ENCODE measurements at places on chromosomes 7 and 10.

DNA sequence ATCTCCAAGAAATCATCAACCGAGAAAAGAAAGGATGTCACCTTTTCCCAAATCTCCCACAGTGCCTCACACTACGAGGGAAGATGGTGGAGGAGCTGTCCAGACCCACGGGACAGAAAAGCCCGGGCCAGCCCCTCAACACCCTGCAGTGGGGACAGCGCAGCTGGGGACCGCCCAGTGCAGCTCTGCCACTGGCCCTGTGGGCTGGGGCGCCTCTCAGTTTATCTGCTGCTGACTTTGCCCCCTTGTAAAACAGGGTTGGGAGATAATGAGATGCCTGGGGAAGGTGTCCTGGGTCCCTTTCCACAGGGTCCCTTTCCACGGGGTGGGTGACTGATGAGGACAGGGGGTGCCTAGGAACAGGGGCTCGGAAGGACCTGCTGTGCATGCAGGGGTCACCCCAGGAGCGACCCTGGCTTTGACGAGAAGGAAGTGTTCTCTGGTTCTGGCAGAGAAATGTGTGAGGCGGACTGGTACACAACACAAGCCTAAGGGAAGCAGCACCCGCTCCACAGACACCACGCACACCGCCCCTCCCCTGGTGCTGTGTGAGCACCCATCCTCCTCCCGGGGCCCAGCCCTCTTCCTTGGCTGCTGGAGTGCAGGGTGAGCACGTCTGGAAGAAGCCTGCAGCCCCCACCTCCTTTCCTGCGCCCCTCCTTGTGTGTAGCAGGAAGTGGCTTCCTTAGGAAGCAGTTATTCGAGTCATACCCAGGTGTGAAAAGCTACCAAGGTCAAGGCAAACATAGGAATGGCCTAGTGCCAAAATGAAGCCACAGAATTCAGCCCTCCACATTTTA lies 339.9 kb downstream of the DNAJB6 start:
- DNase-seq = no peak

DNA sequence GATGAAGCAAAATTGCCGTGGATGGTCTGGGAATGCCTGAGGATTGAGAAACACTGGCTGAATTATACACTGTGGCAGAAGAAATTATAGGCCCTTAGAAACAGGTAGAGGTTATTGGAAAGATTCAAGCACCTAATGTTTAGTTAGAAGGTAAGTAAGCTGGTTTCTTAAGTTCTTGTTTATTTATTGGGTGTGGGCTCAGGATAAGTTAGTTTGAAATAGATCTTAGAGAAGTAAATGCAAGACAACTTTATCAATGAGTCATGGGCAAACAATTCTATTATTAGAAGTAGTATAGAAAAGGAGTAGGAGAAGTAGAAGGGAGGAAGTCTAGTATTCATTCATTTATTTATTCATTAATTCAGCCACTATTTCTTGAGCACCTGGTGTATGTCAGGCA lies 96.5 kb downstream of the KAT6B start:
- DNase-seq = no peak

DNA sequence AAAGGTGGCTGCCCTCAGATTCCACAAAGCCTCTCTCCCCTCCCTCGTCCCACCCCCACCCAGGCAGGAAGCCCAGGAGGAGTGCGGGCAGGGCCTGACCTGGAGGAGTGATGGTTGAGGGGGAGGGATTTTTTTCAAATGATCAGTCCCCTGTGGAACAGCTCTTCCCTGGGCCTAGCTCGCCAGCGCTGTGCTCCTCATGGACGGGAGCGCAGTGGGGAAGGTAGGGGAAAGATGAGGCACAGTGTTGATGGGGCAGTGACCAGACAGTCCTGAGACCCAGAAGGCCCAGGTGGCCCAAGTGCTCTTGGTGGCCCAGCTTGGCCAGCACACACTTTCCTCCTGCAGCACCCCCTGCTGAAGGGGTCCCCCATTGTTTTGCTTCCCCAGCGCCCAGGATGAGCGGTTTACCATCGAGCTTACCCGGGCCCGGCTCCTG lies 8.5 kb downstream of the SAP25 start:
- no peak for DNase-seq

DNA sequence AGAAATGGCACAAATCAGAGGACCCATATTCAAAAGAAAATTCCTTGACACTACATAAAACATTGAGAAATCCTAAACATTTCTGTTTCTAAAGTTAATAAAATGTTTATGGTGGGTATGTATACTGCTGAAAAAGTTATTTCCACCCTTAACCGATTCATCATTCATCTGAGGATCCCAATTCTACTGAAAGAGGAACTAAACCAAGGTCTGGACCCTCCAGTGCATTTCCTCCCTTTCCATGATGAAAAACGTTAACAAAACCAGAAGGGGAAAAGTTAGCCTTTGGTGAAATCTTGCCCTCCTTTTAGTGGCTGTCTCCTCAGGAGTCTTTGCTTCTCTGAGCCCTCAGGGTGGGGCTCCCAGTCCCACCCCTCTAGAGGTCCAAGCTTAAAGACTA lies 144.5 kb upstream of the ASAH2 start:
- DNase-seq = no peak

DNA sequence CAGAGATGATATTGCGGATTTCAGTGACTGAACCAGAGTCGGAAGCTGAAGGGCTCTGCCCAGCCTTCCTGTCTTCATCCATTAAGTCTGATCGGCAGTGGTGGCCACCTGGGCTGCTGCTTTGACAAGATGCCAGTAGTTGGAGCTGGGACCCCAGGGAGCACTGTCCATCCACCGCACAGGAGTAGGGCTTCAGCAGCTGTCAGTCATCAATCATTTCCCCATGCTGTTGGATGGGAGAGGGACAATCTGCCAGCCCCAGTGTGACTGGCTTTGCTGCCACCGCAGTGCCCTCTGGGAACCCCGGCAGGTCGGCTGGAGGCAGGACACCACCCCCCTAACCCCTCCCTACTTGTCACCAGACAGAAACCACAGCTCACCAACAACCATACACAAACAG lies 23.0 kb upstream of the GPR146 start:
- no peak for DNase-seq

GRCh38 chr10:29204070-29204800 lies 84.6 kb upstream of the LYZL1 start:
- DNase-seq = no peak

GRCh38 chr7:92778972-92779371 lies 57.4 kb downstream of the CDK6 start:
- DNase-seq = no peak

- DNase-seq = no peak
Measured at GRCh38 chr10:124691002-124691401, 53.2 kb downstream of the FAM53B start.

DNA sequence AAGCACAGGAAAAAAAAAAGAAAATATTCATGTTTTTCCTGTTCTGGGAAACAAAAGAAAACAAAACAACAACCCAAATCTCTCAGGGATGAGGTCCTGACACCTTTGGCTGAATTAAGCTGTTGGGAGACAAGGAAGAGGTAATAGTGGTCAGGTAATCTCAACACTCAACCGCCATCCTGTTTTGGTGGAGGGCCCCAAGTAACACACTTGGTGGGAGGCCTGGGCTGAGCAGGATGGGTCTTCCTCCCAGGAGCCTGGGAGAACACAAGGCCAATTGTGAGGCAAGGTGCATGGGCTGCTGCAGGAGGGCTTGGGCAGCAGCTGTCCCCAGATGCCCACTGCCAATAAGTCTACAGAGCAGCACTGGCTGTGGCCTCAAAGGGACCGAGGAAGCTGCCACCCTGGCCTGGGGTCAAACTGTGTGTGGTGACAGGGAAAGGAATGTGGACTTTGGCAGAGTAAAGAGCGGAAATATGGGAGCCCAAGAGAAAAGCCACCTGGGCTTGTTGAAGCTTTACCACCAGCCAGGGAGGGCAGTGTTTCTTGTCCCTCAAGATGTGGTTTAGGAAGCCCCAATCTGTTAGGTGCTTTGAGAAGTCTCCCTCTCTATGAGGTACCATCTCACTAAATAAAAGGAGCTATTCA lies 93.5 kb upstream of the SLC25A13 start:
- no peak for DNase-seq

DNA sequence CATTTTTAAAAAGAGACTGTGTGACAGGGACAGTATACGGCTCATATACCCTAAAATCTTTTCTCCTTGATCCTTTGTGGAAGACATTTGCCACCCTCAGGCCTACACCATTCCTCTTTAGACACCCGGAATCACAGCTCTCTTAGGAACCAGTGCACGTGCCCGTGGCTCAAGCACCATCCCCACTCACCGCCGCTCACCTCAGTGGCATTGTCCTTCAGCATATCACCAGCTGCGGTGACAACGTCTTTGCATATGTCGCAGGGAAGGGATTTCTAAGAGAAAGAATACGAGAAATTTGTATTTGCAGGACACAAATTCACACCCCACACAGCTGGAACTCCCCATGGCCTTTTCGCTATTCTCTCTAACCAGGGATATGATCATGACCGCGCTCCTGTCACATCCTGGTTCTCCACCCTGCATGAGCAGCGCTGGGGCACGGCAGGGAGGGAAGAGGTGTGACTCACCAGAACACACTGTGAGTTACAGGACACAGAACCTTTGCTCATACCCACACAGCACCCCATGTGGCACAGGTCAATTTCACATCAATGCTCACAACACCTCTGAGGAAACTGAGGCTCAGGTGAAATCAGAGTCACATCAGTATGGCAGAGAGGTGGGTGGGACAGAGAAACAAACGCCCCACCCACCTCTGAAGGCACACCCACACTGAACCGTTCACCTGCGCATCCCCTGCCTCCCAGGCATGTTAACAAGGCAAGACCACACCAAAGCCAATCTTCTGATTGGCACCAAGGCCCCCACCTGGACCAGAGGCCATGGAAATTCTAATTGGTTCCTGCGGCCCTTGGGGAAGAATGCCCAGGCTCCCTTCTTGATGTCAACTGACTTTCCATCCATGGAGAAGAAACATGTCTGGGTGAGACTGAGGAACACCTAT lies 19.2 kb downstream of the PSAP start:
- no peak for DNase-seq

- peak; percentile 50 for DNase-seq
Measured at GRCh38 chr10:80493522-80494051, 39.5 kb downstream of the TSPAN14 start.

DNA sequence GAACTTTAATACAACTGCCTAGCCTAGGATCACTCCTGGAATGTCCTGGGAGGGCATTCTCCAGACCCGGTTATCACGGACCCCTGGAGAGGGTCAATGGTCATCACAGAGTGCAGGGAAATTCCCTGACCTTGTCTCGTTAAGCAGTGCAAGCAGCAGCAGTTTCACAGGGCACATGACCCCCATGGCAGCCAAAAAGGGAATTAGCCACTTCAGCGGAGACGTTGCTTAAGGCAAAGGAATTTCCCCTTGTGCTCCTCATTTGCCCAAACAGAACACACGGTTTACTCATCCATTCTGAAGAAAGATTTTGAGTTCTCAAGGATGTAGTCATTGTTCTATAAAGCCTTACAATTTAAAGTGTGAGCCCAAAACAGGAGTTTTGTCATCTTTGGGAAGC lies 260.3 kb downstream of the SNX13 start:
- no peak for DNase-seq

- no peak for DNase-seq
Measured at GRCh38 chr7:79489371-79489770, 35.9 kb upstream of the MAGI2 start.

DNA sequence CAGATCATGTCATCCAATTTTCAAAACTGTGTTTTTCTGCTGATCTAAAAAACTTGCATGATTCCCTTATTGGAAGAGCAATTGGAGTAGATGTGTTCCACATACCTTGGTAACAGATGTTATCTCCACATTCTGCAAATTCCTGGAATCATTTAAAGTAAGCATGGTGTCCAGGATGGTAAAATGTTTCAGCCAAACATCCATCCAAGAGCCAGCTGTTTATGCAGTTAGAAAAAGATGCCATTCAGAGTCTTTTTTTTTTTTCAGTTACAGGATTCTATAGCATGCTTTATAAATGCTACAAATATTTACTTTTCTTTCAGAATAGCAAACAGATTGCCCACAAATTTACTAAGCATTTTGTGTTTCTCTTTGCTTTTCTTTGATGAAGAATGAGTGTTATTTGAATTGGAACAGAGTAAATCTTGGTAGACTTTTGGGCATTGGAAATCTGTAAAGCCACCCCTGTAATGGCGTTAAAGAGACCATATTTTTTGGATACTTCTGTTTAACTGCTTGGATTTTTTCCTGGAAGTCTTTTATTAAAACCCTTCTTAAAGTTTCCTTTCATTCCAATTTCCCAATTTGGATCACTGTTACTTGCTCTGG lies 149.8 kb downstream of the GNAT3 start:
- DNase-seq = no peak

GRCh38 chr10:117374506-117375359 lies 507 bp downstream of the PDZD8 start:
- peak; percentile 26 for DNase-seq

- peak; percentile 59 for DNase-seq
Measured at GRCh38 chr10:32190890-32191491, 134.8 kb upstream of the KIF5B start.

DNA sequence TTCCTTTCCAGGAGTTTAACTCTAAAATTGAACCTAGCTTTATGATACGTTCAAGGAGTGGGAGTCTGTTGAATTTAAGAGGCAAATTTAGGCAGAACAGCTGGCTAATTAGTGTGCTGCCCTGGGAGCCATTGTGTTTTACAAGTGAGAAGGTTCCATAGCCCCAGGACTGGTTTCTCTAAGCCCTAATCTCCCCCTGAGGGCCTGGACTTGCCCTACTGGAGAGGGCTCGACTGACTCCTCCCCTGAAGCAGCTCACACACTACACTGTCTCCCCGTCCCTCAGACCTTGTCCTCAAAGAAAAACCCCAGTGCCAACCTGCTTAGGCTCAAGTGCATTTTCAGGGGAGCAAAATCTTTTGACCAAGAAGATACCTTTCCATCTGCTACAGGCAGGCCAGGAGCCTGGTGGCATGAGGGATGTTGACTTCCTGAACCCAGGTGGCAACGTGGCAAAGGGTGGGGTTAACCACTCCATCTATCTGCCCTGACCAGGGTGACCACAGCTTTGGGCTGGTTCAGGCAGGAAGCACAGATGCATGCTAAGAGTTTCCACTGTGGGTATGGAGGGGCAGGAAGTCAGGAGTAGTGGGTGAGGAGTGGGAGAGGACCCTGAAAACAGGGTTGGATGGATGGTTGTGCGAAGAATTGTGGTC lies 68.9 kb upstream of the CARD11 start:
- DNase-seq = peak; percentile 26

GRCh38 chr7:123782071-123782798 lies 33.4 kb upstream of the WASL start:
- no peak for DNase-seq

DNA sequence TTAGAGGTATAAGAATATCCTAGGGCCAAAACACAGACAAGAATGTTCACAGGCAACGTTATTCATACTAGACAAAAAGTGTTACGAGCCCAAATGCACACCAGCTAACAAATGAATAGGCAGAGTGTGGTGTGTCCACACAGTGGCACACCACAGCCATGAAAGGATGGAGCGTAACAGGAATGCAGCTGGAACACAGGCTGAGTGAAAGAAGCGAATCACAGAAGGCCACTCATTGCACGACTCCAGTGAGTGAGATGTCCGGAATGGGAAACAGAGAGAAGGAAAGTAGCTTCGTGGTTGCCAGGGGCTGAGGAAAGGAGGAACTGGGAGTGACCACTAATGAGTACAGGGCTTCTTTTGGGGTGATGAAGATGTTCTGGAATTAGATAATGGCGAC lies 198.8 kb downstream of the TNS3 start:
- DNase-seq = no peak
